ENCODE measurements at places on chromosomes 5 and 9.

DNA sequence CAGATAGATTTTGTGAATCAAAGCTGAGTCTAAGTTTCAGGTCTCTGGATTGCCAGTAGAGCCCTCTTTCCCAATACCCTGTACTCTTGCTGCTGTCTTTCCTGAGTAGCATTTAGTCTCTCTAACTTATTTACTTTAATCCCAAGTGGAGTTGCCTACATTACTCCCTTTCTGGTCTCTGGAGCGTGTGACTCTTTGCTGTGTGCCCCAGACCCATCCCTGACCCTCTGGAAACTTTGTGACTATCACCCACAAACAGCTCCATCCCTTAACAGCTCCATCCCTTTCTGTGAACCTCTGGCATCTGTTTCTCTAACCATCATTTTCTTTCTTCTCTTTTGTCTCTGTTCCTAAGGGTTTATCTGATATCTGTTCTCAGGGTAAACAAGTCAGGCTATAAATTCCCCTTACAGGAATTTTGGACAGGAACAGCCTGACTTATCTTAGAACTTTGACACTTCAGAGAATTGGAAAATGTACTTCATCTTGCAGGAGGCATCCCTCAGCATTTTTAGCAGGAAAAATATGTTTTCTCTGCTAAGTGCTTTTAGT, 1167.1 kb upstream of the SEMA6A start:
- no peak for DNase-seq

- no peak for DNase-seq
Measured at GRCh38 chr9:136326061-136326760, 1.1 kb upstream of the GPSM1 start.

- no peak for DNase-seq
Measured at GRCh38 chr5:64971513-64971912, 202.8 kb downstream of the CWC27 start.

- DNase-seq, result no peak
Measured at GRCh38 chr5:64887910-64888309, 119.2 kb downstream of the CWC27 start.

- DNase-seq, result no peak
Measured at GRCh38 chr5:153445875-153446579, 44.4 kb upstream of the GRIA1 start.

- DNase-seq, result no peak
Measured at GRCh38 chr5:142360607-142361120, 35.8 kb upstream of the SPRY4 start.

GRCh38 chr9:114487607-114488300, 17.5 kb downstream of the WHRN start:
- DNase-seq, result peak; percentile 46

GRCh38 chr5:36613771-36614656, 7.6 kb downstream of the SLC1A3 start:
- no peak for DNase-seq

GRCh38 chr5:132295505-132296411, 1.6 kb downstream of the SLC22A4 start:
- DNase-seq, result no peak

DNA sequence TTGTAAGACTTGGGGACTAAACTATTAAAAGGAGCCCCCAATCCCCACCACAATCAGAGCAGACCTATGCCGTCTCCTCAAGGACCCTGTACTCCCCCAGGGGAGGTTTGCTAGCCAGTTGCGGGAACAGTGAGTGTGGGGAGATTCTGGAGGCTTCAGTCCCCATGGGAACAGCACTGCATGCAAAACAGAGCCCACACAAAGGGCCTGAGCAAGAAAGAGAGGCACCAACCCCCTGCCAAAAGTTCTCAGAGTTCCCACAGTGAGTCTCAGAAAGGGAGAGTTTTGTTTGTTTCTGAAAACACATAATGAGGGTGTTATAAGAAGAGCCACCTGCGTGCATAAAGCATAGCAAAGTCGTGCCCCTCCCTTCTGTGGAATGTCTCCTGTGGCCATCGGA, 56.6 kb downstream of the CFAP90 start:
- DNase-seq, result no peak

GRCh38 chr9:18438300-18438925, 35.5 kb upstream of the ADAMTSL1 start:
- no peak for DNase-seq

- DNase-seq, result no peak
Measured at GRCh38 chr9:90074316-90074962, 469.6 kb downstream of the GADD45G start.

DNA sequence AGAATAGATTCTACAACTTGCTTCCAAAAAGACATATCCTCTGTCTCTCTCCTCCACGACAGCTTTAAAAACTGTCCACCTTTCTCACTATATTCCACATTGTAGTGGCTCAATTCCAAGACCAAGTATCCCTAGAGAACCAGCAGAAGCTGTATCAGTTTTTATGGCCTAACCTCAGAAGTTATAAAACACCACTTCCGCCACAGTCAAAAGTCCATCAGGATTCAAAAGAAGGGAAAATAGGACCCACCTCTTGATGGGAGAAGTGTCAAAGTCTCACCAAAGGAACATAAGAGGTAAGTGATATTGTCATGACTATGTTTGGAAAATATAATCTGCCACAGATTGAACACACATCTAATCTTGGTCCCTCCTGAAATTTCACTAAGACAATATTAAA, 299.2 kb upstream of the RGMB start:
- DNase-seq, result no peak

DNA sequence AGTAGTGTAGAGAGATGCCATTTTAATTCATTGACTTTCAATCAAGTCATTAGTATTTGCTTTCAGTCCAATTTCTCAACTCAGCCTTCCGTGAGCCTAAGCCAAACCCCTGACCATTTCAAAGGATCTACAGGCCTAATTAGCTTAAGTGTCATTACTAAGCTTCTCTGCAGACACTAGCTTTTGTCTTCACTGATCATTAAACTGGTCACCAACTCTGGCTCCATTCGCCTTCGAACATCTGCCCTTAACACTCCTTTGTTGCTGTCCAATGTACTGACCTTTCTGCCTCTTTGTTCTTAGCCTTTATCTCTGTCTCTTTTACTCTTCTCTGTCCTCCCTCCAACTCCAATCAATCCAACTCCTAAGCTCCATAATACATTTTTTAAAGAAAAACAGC, 299.3 kb downstream of the DIRAS2 start:
- DNase-seq, result no peak

DNA sequence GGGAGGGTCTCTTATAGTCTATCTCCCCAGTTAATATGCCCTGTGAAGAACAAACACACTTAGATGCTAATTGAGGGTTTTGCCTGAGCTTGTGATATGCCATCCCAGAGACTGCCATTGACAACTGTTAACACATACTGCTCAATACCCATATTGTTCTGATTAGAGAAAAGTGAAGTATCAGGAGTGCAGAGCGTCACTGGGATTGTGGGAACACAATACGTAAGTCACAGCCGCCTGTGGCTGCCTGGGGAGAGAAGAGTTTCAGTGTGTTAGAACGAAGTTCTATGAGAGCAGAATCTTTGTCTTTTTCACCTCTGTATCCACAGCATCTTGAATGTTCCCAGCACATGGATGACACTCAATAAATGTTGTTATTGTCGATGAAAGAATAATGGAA, 110.2 kb downstream of the MEF2C start:
- no peak for DNase-seq

DNA sequence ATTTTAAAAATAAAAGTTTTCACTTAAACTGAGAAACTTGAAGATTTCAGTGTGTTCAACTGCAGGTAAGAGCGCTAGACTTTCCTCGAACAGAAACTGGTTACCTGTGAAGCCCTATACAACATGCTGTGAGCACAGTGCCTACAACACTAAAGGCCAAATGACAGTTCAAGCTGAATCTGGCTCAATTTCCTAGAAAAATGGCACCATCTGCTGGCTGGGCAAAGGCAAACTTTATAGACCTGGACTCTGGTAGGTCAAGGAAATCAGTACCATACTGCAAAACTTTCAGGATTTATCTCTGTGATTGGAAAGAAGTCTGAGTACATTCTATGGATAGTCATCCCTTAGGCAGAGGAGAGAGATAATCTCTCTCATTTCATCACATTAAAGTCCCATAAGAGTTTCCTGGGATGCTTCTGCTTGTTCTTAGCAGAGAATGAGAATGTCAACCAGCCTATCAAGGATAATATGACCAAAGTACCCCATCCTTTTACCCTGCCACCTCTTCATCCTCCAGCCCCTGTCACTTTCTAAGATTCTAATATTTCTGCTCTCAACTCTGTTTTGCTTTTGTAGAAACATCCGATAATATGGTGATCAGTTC, 31.8 kb upstream of the FOXB2 start:
- no peak for DNase-seq

DNA sequence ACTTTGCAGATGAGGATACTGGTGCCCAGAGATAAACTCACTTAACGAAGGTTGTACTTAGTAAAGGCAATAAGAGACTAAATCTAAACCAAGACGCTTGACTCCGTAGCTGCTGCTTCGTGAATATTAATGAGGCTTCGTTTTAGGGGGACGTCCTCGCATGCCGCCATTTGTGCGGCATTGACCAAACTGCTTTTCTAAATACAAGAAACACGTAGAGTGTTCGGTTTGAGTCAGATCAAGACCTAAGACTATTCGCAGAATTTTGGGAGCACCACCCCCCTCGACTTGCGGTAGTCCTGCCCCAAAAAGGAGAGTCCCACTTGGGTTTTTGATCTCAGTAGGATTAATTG, 1.1 kb downstream of the NPM1 start:
- DNase-seq, result no peak

Data from activated CD4-positive, alpha-beta T cell treated with anti-CD3 and anti-CD28 coated beads, Interleukin-2, amount 50 U/mL, for 4 hours (primary cell).